Activated T-helper 1 cell treated with anti-CD3 and anti-CD28 coated beads, Interleukin-2, amount 50 U/mL, for 16 hours (primary cell): ENCODE measurements at places on chromosomes 12 and 14.

- no peak for DNase-seq
These were observed 1.9 kb downstream of the CCDC91 start for GRCh38 chr12:28192125-28192524.

DNA sequence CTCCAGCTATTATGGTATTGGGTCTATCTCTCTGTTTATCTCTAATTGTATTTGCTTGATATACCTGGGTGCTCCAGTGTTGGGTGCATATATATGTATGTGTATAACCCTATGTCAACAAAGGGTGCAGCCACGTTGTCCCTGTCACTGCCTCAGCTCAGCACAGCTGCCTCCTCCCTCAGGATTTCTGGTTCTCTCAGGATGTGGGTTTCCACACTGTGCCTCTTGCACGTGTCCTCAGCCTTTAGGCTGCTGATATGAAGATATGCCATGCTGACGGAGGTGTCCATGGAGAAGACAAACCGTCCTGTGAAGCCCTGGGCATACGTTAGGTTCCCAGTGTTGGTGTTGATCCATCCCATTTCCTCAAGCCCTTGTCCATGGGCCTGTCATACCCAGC, 791.2 kb downstream of the TMEM121 start:
- no peak for DNase-seq

- no peak for DNase-seq
These were observed 6.6 kb upstream of the CALCOCO1 start for GRCh38 chr12:53733807-53734200.

GRCh38 chr12:52612431-52613383, 5.7 kb downstream of the KRT73 start:
- DNase-seq: no peak

- DNase-seq: no peak
These were observed 30.6 kb upstream of the TMX1 start for GRCh38 chr14:51209457-51209856.

DNA sequence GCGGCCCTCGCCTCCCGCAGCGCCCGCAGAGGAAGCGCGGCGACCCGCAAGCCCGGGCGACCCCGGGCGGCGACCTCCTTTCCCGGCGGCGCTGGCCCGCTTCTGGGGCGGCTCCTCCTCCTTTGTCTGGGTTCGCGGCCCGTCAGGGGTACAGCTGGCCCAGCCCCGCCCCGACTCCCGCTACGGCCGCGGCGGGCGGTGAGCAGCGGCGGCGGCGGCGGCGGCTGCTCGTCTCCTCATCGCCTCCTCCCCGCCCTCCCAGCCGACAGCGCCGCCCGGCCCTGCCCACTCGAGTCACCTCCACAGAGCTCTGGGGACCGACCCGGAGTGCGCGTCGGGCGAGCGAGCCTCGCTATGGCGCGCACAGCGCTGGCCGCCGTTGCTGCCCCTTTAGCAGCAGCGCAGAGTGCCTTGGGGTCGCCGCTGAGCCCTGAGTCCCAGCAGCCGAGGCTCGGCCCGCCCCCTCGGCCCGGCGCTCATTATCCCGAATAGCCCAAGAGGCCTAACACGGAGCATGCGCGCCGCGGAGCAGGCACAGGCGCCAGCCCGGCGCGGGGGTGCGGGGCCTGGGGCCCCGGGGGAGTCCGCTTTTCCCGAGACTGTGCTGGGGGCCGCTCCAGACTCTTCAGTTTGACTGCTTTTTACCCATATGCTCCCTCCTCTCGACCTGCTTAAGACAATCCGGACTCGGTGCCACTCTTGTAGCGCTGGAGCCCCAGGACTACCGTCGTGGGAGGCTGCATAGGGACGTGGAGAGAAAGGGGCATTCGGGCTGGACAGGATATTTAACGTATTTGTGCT, at the start of gene SOS2:
SOS2 (minus strand) TSS at position 104 of the 801 bp plus-strand sequence. CDS start 295 bp downstream, outside the sequence.
- peak; percentile 60 for DNase-seq

DNA sequence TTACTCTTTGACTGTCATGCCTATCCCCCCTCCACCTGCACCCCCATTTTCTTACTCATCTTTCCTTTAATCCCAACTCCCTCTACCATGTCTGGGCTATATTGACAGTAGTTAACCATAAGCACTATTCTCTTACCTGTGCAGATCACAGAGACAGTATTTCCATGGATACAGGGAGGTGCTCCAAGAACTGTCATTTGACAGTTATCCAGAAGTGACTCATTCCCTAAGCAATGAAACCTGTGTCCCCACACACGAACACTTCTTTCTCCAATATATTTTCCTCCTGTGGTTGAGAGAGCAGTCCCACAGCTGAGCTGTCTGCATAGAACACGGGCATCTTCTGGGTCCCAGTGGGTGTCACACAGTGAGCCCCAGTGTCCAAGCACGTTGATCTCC, 68.8 kb downstream of the CD163L1 start:
- DNase-seq: no peak

- DNase-seq: no peak
These were observed 52.2 kb downstream of the ATG2B start for GRCh38 chr14:96310906-96311305.

DNA sequence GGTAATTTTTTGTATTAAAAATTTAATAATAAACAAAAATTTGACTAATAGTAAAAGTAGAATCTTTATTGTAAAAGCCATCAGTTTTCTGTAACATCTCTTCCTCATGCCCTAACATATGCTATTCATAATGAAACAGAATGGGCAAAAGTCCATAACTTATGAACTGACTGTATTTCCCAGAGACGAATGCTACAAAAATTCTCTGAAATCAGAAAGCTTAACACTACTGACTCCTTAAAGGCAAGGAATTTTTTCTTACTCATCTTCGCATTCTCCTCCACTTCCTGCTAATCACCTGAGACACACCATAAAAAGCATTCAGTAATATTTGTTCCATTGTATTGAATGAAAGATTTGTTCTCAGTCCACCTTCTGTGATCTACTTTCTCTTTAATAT, 17.6 kb downstream of the MON2 start:
- no peak for DNase-seq

GRCh38 chr14:65211341-65211987, 109.1 kb upstream of the MAX start:
- DNase-seq: no peak
